ENCODE measurements at places on chromosomes 6 and 20.

DNA sequence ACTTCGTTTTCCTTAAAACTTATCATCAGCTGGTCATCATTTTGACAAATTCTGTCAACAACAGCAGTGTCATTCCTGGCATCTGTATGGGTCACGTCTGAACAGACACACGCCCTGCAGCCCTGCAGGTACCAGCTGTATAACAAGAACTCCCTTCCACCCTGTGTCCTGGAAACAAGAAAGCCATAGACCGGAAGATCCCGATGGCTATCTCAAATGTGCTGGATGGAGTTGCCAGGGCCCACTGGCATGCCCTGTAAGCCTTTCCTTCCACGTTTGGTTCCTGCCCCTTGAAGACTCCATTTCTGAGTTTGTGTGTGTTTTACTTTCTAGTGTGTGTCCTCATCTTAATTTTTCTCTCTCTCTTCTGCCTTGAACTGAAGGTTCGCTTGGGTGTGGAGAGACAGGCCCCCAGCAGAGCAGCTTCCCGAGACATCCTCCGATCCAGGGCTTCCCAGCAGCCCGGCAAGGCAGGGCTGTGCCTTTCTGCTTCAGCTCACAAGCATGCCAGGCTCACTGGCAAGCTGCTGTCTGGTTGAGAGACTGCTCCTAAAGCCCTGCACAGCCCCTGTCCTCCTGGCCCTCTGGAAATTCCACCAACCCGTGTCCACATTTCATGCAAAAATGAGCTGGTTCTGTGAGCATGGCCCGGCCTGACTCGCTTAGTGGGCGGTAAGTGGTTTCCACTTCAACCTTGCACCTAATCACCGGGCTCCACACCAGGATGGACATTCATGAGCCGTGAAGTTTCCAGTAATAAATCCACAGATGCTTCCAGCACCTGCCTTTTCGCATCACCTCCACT is 8.7 kb downstream of the GFRA4 start:
- no peak for DNase-seq

DNA sequence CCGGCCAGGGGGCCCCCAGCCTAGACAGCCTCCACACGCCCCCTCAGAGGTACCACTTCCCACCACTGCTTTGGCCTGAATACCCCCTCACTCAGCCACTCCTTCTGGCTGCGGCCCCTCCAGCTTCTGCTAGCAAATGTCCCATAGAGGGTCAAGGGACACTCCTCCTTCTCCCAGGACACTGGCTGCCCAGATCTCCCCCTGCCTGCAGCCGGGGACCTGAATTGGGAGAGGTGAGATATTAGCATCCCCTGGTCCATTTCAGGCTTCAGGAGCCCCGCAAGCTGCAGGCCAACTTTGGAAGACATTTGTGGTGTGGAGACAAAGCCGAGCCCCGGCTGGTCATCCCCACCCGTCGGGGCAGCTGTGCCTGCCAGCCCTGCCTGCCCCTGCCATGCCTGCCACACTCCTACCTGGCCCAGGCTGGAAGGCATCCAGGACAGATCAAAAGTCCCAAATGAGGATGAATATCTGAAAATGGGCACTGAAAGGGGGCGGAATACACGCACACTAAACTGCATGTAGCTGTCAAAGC is 32.5 kb upstream of the FOXC1 start:
- no peak for DNase-seq

- no peak for DNase-seq
Measured at GRCh38 chr6:42012501-42013133, 37.7 kb upstream of the TAF8 start.

- peak; percentile 63 for DNase-seq
Measured at GRCh38 chr20:2451939-2452732, 18.5 kb downstream of the SNRPB start.

GRCh38 chr6:32415521-32416019 is 8.6 kb upstream of the BTNL2 start:
- DNase-seq, result peak; percentile 77

GRCh38 chr20:57369596-57369995 is 18.5 kb downstream of the RAE1 start:
- no peak for DNase-seq
